NCI-H1436 treated with DMSO at 0.1 percent for 48 hours (cell line): ENCODE measurements at places on chromosomes 5 and 9.

DNA sequence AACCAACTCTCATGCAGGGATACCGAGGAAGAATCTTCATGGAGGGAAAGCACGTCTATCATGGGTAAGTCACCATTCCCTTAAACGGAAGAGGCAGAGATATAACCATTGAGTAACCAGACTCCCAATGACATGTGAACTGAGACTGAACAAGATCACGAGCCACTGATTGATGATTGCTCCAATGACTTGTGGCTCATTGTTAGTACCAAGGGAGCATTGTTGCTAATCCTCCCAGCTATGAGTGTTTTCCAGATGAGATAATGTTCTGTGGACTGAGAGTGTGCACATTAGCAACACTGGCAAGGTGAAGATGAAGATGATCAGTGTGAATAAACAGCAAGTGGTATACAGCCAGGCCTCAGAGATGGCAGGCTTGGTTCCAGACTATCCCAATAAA is 219.2 kb upstream of the MAP3K1 start:
- no peak for DNase-seq

DNA sequence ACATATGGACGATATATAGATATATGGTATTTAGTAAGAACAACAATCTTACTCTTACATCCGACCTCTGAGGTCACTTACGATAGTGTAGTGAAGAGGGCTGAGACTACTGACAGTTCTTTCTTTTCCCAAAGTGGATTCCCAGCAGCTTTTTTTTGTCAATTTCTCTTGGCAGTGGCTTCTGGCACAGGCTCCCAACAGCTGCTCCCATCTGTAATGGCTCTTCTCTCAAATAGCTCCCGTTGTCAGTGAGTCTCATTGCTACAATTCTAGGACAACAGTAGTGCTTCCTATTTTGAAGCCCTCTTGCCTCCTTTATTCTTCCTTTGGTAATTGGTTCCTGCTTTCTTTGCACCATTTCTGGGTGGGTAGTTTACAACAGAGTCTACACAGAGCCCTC is 68.4 kb downstream of the SLC25A46 start:
- no peak for DNase-seq

- no peak for DNase-seq
Measured at GRCh38 chr5:95881833-95882232, 59.3 kb upstream of the GLRX start.

DNA sequence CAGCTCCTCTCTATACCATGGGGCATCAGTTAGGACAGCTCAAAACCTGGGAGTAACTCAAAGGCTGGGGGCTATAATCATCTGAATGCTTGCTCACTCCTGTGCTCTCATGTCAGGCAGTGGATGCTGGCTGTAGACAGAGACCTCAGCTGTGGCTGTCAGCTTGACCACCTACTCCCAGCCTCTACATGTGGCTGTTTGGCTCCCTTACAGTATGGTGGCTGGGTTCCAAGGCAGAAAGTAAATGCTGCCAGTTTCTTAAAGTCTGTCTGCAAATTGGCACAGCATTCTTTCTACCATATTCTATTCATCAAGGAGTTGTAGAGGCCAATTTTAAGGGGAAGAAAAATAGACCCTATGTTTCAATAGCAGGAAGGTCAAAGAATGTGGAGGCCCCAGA is 66.9 kb downstream of the TMC1 start:
- DNase-seq: no peak

GRCh38 chr5:53820119-53820801 is 259.8 kb downstream of the NDUFS4 start:
- DNase-seq: no peak

GRCh38 chr9:133524679-133525228 is at the start of gene MYMK:
Gene MYMK (minus strand): TSS chr9:133524959. CDS start chr9:133524844, 115 bp downstream.
- no peak for DNase-seq

- no peak for DNase-seq
Measured at GRCh38 chr5:132556153-132556762, 519 bp upstream of the RAD50 start.
